ENCODE measurements at places on chromosomes 11 and 22.
A peak's percentile ranks its signal among the peaks of the same experiment; 100 is the strongest.

DNA sequence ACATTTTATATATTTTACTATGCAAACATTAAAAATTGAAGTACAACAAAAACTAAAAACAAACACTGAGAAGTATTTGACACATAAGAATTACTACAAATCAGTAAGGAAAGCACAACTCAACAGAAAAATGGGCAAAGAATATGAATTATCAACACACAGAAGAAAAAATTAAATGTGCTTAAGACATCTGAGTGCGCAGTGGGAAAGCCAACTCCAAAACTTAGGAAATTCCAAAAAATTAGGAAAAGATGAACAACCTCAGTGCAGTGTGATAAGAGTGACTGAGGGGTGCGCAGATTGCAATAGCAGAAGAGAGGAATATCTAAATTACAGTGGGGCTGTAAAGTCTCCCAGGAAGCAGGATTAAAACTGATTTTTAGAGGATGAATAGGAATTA is 1.9 kb upstream of the TMEM41B start:
- H3K4me1 ChIP-seq, result peaks cover 5% of the 10 kb centered on the region
- DNase-seq, result no peak
- H3K4me3 ChIP-seq, result no peak overlapping the region
- H3K27ac ChIP-seq, result no peak overlapping the region

DNA sequence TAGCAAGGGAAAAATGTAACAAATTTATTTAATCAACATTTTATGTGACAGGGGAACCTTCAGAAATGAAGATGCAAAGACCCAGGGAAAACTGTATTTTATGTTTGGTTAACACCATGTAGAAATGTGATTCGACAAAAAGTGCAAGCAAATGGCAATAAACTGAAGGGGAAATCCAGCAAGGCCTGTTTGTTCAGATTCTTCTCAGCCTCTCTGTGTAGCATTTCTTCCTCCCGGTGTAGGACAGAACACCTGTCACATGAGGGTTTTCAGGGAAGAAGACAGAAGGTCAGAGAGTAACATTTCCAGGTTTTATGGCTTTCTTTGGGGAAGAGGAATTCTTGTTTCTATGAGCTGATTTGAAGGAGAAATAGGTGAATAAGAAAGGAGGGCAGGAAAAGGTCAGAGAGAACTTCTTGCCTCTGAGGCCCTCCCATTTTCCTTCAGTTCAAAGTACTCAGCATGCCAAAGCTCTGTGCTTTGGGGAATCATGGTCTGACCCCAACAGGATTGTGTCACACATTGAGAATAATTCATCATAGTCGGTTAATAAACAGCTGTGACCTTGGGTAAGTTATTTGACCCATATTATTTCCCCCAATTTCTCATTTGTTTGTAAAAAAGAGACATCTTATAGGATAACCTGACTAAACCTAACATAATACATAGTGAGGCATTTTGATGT is 45.5 kb upstream of the ME3 start:
- no peaks in the 10 kb centered on the region for H3K36me3 ChIP-seq
- H3K4me3 ChIP-seq, result no peak overlapping the region
- no peak for DNase-seq
- H3K27me3 ChIP-seq, result no peaks in the 10 kb centered on the region

GRCh38 chr11:8933931-8934330 is 1.2 kb upstream of the C11orf16 start:
- DNase-seq, result no peak
- no peaks in the 10 kb centered on the region for H3K27me3 ChIP-seq

GRCh38 chr11:132607575-132607974 is 924.7 kb downstream of the OPCML start:
- H3K27ac ChIP-seq, result no peak overlapping the region
- no peaks in the 10 kb centered on the region for H3K27me3 ChIP-seq
- H3K36me3 ChIP-seq, result no peaks in the 10 kb centered on the region
- H3K4me1 ChIP-seq, result no peaks in the 10 kb centered on the region
- DNase-seq, result no peak

- no peak overlapping the region for H3K4me3 ChIP-seq
- H3K27ac ChIP-seq, result no peak overlapping the region
- no peaks in the 10 kb centered on the region for H3K27me3 ChIP-seq
- H3K36me3 ChIP-seq, result no peaks in the 10 kb centered on the region
- H3K4me1 ChIP-seq, result no peaks in the 10 kb centered on the region
These were observed 2.0 kb downstream of the JRKL start for GRCh38 chr11:96391698-96392307.

- no peak overlapping the region for H3K4me3 ChIP-seq
- H3K36me3 ChIP-seq, result no peaks in the 10 kb centered on the region
- no peaks in the 10 kb centered on the region for H3K4me1 ChIP-seq
These were observed 32.1 kb downstream of the PPIL2 start for GRCh38 chr22:21697880-21698279.

DNA sequence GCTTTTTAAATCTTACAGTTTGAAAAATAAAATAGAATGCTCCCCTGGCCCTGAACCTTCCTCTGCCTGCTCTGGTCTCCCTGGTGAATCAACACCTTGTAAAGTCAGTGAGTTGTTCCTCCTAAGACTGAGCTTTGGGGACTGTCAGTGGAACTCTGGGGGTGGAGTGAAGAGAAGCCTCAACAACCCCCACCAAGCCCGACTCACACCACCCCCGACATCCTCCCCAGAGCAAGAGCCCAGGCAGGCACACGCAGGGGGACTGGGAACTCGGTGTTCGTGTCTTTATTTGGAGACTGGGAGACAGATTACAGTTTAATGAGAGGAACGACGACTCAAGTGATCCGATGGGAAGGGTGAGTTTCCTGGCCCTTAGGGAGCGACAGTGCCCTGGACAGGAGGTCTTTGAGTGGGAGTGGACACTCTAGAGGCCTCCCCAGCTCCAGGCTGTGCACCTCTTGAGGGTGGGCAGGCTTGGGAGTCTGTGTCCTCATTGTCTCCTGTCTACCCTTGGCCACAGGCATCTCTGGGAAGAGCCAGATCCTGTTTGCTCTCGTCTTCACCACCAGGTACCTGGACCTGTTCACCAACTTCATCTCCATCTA is 6.2 kb downstream of the KDELR3 start:
- H3K27me3 ChIP-seq, result no peaks in the 10 kb centered on the region
- no peak for DNase-seq
- no peaks in the 10 kb centered on the region for H3K4me1 ChIP-seq
- no peaks in the 10 kb centered on the region for H3K36me3 ChIP-seq
- no peak overlapping the region for H3K27ac ChIP-seq
- H3K4me3 ChIP-seq, result no peak overlapping the region

GRCh38 chr22:19117111-19117512 is 5.1 kb downstream of the DGCR2 start:
- no peaks in the 10 kb centered on the region for H3K27me3 ChIP-seq
- DNase-seq, result no peak
- H3K4me1 ChIP-seq, result no peaks in the 10 kb centered on the region
- no peak overlapping the region for H3K27ac ChIP-seq

DNA sequence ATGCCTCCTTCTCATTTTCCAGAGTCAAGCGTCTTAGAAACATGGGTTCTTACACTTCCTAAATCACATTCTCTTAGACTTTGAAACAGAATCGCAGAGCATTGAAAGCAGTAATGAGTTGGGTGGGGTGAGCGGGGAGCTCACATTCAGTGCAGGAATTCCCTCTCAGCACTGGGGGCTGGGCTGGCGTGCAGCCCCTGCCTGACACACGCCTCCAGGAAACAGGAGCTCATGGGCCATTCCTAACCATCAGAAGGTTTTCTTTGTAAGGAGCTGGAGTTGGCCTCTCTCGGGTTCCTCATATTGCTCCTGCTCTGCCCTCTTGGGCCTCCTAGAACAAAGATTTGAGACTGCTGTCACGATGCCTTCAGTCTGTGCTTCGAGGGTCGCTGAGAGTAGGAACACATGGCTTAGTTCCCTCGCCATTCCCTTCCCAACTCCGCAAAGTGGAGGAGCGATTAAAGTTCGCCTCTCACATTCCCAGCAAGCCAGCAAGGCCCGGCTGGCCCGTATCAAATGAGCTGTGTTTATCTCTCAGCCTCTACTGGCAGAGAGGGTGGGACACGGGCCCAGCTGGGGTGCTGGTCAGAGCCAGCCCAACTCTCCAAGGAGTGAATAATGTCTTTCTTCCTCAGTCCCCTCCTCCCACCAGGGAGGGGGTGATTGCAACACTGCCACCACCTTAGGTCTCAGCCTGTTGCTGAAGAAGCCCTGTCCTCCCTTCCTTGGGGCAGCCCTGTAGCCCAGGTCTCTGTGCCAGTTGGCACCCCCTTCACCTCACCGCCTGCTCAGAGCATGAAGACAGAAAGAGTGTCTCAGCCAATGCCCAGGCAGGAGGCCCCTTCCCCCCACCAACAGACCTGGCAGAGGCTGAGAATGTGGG is 10.4 kb downstream of the CHRDL2 start:
- H3K27ac ChIP-seq, result peak overlapping the region; percentile 50
- H3K4me3 ChIP-seq, result no peak overlapping the region
- no peaks in the 10 kb centered on the region for H3K4me1 ChIP-seq
- DNase-seq, result peak; percentile 65
- no peaks in the 10 kb centered on the region for H3K27me3 ChIP-seq

GRCh38 chr11:73852049-73852448 is 24.6 kb downstream of the COA4 start:
- H3K4me1 ChIP-seq, result no peaks in the 10 kb centered on the region
- no peak overlapping the region for H3K4me3 ChIP-seq
- DNase-seq, result no peak
- no peak overlapping the region for H3K27ac ChIP-seq
- H3K27me3 ChIP-seq, result no peaks in the 10 kb centered on the region
